ENCODE measurements at places on chromosomes 4 and X.

GRCh38 chrX:63758011-63758410 lies 27.0 kb downstream of the ARHGEF9 start:
- no peak for DNase-seq

- no peak for DNase-seq
Measured at GRCh38 chr4:188175288-188175687, 36.0 kb downstream of the TRIML1 start.

GRCh38 chrX:47458528-47458927 lies 24.5 kb downstream of the ZNF41 start:
- DNase-seq, result no peak

DNA sequence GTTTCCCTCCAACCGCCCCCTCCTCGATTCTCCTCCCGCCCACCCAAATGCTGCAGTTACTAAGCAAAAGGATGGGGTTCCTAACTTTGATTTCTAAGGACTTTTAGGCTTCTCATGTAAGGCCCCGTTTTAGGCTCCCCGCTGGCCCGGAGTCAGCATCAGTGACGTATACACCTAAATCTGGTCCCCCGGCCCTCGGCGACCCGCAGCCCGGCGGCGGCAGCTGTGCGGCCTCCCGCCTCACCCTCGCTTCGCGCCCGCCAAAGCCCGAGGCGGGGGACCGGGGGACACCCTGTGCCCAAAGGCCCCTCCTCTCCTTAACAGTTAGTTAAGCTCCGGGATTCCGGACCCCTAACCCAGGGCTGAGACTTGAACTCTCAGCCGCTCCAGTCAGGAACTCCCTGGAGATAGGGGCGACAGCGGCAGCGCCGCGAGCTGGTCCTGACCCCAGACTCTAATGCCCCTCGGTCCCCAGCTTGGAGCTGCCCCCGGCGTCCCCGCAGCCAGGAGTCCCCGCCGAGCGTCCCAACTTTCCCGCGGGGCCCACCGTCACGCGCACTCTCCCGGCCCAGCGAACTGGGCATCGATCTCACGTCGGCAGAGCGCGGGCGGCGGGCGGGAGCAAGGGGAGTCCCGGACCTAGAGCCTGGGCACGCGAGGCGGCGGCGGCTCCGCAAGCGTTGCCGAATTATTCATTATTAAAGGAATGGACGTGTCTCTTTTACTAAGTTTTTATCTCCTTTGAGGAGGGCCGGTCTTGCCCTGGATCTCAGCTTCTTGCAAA lies 1.5 kb upstream of the NR3C2 start:
- peak; percentile 38 for DNase-seq

- no peak for DNase-seq
Measured at GRCh38 chr4:2116687-2117400, 57.7 kb downstream of the NAT8L start.

GRCh38 chr4:80839281-80839680 lies 191.2 kb upstream of the BMP3 start:
- DNase-seq, result no peak

DNA sequence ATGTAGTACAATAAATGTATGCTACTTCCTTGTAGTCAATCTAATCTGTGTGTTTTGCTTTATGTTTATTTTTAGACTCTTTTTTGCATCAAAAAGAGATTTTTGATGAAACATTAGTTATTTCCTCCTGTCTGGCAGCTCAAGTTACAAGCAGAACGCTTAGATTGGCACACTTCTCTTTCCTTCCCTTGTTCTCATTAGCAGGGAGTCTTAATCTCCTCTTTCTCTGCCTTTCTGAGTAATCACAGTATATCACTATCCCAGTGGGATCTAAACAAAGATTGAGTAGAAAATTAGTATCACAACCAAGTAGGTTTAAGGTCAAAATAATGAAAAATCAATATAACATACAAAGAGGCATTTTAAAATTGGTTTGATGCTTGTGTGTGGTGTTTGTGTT lies 1192.6 kb downstream of the C4orf33 start:
- DNase-seq, result no peak

DNA sequence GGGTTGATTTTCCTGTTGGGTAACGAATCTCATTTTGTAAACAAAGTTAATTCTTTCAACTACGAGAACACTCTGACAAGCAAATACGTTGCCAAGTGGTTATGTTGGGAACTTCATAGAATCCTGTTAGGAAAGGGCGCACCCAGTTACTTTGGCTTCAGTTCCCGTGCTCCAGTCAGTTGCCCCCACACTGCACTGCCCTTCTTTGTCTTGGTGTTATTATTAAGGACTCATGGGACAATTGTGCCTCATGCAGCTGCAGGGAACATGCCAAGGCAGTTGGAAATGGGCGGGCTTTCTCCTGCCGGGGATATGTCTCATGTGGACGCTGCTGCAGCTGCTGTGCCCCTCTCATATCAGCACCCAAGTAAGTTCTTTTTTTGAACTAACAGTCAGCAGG lies 28.9 kb downstream of the OFD1 start:
- DNase-seq, result no peak

DNA sequence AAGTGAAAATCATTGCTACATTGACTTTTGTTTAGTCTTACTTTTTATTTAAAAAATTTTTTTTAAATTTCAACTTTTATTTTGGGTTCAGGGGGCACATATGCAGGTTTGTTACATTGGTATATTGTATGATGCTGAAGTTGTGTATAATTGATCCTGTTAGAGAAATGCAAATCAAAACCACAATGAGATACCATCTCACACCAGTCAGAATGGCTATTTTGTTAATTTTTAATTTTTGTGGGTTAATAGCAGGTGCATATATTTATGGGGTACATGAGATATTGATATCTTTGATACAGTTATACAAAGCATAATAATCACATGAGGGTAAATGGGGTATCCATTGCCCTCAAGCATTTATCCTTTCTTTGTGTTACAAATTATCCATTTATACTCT lies 34.1 kb downstream of the RBMX2 start:
- no peak for DNase-seq

DNA sequence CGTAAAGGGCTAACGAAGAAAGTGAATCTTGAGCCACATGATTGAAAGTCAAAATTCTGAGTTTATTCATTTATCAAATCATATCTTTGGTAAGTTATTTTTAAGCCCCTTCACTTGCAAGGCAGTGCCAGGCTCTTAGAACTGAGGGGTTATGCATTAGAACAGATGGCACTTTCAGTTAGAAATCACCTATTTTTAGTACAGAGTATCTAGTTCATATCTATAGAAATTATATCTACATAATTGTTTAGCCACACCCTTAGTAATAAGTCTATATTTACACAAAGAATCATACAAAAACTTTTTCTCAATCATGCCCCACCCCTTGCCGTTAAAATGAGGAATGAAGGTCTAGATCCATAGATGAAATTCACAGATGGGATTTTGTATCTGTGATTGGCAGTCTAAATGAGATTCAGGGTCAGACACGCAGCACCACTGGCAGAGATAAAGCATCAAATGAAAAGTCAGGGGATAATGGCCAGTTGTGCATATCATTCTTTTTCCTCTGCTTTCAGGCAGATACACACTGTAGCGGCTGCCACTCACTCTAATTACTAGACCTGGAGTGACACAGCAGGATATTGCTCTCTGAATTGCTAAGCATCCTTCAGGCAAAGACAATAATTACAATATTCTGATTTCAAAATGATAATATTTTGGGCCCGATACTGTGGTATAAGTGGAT lies 440.5 kb downstream of the MAPK10 start:
- no peak for DNase-seq

DNA sequence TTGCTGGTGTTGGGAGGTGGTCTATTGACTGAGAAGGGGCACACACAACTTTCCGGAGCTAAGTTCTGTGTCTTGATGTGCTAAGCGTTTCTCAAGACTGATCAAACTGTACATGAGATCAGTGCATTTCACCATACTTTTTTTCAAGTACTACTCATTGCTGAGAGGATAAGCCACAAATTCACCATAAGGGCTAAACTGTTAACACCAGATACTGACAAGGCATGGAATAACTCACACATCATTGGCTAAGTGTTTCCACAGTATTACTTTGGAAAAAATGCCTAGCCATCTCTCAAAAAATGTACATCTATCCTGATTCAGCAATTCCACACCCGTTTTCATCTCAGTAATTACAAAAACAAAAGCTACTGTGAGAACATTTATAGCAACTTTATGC lies 13.0 kb downstream of the RBMX start:
- DNase-seq, result no peak

DNA sequence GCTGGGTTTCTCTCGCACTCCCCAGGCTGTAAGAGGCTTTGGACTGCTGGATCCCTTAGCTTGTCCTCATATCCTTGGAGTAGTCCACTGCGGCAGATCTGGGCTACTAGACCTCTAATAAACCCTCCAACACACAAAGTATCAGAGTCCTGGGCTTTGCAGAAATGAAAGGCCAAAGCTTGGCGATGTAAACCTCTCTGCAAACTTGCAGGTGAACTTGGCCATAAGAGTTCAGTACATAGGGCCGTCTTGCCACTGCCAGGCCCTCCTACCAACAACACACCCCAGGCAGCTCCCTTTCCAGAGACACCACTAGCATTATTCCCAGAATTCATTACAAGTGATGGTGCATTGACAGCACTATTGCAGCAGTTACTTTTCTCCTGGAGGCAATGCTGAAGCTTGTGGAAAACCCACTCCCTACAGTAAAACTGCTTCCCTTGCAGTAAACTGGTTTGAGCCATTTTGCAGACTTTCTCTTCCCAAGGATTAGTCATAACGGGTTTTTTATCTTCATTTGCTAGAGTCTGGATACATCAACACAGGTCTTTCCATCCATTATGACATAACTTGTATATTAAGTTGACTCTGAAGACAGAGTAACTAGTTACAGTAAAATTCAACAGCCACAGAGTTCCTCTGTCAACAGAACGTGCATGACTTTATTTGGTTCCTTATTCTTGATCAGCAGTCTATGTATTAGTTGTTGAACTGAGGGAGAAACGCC lies 2.4 kb downstream of the ANKRD50 start:
- DNase-seq, result no peak

GRCh38 chr4:85527815-85528214 lies 52.9 kb downstream of the ARHGAP24 start:
- no peak for DNase-seq

DNA sequence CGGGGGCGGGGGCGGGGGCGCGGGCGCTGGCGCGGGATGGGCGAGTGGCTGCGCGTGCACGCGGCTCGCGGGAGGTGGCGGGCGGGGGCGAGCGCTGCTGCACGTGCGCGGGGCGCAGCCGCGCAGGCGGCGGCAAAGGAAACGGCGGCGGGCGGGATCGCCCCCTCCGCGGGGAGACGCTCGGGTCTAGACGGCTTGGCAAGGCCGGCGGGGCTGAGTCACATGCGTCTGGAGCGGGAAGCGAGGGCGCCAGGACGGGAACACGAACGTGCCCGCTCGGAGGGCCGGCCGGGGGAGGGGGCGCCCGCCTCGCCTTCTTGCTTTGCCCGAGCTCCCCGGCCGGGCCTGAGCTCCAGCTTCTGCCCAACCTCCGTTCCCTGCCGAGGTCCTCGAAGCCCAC lies 4.3 kb upstream of the HAUS7 start:
- peak; percentile 22 for DNase-seq

DNA sequence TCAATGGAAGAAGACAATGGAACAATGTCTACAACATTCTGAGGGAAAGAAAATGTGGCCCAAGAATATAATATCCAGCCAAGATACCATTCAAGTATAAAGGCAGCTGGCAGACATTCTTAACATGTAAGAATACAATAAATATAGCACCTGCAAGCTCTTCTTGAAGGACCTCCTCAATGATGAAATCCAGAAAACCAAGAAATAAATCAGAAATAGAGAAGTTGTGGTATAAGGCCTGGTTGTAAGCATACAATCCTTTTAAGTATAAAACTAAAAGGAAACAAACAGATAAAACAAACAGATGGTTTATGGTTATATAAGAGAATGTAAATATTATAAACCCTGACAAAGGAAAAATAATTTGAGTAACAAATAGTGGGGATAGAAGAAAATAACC lies 33.4 kb downstream of the SYTL4 start:
- DNase-seq, result no peak

DNA sequence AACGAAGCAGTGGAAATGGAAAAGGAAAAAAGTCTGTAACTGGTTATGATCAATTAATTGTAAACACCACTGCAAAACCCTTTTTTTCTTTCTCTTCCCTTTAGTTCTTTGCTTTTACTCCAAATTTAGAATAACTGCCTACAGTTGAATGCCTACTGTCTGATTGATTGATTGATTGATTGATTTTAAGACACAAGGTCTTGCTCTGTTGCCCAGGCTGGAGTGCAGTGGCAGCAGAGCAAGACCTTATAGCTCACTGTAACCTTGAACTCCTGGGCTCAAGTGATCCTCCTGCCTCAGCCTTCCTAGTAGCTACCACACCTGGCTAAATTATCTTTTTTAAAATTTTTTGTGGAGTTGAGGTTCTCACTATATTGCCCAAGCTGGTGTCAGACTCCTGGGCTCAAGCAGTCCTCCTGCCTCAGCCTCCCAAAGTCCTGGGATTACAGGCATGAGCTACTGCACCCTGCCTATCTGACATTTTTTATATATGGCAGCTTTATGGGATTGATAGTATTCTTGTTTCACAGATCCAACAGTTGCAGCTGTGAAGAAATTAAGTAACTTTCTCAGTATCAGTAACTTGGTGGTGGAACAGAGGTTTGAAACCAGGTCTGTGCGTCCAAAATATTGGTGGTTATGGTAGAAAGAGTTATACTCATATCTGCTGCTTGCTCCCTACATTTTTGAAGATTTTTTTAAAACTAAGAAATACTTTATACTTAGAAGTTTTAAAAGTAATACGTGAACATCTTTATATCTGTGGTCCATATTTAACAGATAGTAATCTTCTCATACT lies 12.4 kb downstream of the UBE2K start:
- no peak for DNase-seq

DNA sequence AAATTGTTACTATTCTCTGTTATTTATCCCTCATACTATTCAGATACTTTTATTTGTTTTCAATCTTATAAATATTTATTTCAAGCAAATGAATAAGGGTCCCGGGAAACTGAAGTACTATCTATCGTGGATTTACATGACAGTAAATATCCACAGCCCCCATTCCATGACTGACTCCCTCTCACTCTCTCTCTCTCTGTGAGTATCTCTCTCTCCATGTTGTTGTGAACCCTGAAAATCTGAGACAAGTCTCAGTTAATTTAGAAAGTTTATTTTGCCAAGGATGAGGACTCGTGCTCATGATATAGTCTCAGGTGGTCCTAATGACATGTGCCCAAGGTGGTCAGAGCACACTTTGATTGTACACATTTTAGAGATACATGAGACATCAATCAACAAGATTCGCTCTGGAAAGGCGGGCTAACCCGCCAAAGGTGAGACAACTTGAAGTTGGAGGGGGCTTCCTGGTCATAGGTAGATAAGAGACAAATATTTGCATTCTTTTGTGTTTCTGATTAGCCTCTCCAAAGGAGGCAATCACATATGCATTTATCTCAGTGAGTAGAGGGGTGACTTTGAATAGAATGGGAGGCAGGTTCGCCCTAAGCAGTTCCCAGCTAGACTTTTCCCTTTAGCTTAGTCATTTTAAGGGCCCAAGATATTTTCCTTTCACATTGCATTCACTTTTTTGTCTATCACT lies 986.4 kb downstream of the NLGN4X start:
- DNase-seq, result no peak

GRCh38 chr4:153217440-153217839 lies 13.2 kb downstream of the TRIM2 start:
- DNase-seq, result no peak

Data from activated CD4-positive, alpha-beta memory T cell treated with anti-CD3 and anti-CD28 coated beads, Interleukin-2, amount 10 ng/mL, durations not matched to agents 7 days and 5 days (primary cell).